WTC11 (cell line): ENCODE measurements at places on chromosomes 3 and 15. TPM values are rescaled to one million over a fixed set of nuclear protein-coding genes. Genes with fewer than 3 reads are reported as not detected.

DNA sequence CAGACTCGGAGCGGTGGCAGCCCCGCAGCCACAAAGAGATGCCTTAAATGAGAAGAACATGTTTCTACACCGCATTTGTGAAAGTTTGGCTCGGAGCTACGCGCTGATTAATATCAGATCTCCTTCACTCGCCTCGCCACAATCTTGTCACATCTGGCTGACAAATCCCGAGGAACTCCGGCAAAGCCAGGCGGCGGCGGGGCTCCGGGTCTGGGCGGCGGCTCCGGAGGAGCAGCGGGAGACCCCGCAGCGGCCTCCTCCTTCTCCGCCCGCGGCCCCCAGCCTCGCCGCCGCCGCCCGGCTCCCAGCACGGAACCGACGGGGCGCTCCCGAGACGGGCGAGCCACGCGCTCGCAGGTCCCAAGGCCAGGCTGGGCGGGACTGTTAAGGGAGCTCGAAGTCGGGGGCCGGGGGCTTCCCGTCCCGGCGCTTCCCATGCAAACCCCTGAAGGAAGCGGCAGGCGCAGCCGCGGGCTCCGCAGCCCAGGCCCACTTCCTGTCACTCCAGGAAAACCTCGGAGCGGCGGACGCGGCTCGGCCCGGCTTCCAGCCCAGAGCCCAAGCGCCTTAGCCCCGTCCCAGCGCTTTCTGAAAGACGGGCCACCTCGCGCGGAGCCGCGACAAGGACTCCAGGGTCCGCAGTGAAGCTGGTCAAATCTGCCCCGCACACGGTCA is 1.2 kb downstream of the BNC1 start:
- peak; percentile 59 for DNase-seq

DNA sequence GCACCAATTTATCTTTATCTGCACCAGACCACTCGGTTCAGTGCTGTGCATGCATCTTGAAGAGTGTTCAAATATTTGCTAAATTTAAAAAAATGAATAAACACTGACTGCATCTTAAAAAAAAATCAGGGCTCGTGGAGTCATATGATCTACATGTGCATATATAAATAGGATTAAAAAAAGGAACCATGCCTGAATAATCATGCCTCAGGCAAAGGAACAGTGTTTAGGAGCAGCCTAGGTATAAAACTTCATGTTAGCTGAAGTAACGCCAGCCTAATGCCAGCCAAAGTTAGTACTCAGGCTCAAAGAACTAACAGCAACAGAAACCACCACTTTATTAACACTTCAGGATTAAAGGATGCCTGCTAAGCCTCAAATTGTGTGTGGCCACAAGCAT is 9.5 kb downstream of the ABCC5 start:
- DNase-seq: no peak

Gene DNASE1L3
- total RNA-seq: not detected in 3 replicates

Gene GP5
- total RNA-seq: 0.09 to 0.16 TPM (median 0.11 TPM) in 3 replicates

DNA sequence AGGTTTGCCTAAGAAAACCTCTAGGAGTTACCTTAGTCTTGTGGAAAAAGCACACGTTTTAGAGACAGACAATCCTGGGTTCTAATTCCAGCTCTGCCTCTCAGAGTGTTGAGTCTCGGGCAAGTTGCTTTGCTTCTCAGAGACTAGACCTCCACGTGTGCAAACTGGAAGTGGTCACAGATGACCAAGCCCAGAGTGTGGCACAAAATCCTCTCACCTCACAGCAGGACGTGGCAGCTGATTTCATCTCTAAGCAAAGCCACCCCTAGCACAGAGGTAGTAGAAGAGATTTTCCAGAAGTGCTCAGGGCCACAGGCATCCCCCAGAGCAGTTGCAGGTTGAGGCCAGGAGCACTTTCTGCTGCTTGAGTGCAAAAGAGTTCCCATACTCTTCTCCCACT is 79.2 kb downstream of the CD47 start:
- DNase-seq: no peak
